ELR (cell line): ENCODE measurements at places on chromosomes 2 and 18.

DNA sequence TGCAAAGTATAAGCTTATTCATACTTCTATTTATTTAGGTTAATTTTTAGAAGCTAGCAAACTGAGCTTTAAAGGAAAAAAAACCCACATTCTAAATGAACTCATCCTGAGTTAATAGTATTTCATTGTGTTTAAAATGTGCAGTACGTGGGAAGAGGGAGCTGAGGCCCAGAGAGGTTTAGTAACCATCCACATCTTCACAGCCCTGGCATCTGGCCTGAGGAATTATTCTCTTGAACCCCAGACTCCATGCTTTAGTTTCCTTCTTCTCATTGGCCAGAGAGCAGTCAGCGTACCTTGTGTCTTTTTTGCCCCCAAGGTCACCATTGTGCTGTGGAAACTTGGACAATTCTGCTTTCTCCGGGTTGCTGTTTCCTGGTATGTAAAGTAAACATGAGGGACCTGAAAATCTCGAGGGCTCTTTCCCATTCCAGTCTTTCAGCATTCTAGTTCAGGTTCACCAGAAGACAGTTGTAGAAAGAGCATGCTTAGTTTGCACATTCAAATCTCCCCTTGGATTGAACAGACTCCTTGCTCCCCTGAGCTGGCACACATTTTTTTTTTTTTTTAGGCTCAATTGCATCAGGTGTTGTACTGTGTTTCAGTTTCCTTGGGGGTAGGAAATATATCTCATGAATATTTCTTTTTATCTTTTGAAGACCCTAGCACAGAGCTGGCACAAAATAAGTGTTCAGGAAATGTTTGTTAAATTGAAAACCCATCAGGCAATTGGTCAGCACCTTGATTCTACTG lies 81.4 kb downstream of the MYCN start:
- no peak for DNase-seq

GRCh38 chr2:58606799-58607198 lies 365.7 kb upstream of the FANCL start:
- peak; percentile 36 for DNase-seq

GRCh38 chr2:61470122-61470951 lies 550 bp downstream of the USP34 start:
- peak; percentile 83 for DNase-seq

- no peak for DNase-seq
Measured at GRCh38 chr18:61209801-61210200, 123.4 kb upstream of the CDH20 start.

GRCh38 chr2:182316950-182317349 lies 109.9 kb downstream of the PDE1A start:
- DNase-seq = no peak

DNA sequence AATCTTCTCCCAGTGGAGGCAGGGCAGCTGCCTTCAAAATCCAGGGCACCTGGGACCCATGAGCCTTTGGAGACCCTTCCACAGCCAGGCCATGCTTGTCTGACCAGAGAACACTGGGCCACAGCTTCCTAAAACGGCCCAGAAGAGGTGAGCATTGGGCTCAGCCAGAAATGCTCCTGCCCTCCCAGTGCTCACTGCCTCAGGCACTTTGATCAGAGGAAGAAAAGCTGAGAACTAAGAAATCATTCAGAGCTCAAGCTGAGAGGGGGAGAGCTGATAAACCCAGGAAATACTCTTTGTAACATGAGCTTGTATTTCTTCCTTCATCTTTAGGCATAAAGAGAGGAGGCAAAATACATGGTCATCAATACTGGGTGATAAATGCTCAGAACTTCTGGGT lies 365.5 kb upstream of the KLHL29 start:
- DNase-seq = no peak

DNA sequence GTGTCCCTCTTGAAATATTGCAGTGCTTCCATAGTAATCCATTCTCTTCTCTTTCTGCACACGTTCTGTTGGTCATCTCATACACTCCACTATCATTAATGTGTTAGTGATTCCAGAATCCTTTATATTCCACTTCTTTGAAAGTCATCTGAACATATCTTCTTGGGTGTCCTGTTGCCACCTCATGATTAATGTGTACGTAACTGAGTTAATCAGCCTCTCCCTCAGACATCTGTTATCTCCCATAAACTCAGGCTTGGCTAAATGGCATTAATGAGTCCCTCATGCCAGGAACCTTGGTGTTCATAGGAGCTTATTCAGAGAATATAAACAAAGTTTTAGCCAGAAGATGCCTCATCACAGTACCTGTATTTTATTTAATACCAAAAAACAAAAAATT lies 126.4 kb downstream of the NCOA1 start:
- DNase-seq = no peak

GRCh38 chr18:12703664-12704063 lies 822 bp downstream of the PSMG2 start:
- peak; percentile 70 for DNase-seq

DNA sequence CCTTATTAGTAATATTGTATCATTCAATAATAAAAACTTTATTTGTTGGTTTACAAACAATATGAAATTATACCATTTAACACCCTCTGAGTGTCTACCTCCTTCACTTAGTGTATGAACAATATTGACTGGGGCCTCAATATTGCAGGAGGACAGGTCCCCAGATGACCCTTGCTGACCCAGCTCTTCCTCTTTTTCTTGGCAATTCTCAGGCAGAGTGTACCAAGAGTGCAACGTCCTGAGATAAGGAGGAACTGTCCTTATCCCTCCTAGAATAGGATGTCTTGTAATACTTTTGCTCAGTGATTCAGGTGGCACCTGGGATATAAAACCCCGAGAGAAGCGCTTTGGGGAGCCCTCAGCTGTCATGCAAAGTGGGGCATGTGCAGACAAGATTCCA lies 76.8 kb downstream of the PLA2R1 start:
- no peak for DNase-seq

GRCh38 chr2:188199716-188200128 lies 92.0 kb upstream of the GULP1 start:
- DNase-seq = peak; percentile 92

DNA sequence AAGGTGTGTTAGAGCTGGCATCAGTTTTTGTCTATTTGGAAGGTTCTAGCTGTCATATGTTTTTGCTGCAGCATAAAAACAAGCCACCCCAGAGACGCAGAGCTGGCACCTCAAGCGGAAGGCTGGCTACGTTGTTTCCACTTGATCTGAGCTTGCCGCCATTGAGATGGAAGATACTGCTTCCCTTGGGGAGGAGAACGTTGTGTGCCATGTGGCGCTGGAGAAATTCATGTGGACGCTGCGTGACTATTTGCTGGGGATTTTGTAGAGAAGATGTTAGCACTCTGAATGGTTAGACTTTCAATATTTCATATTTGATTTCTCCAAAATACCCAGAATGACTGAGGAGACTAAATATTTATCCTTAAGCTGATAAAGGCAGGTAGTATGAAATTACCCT lies 216.2 kb upstream of the ST6GAL2 start:
- no peak for DNase-seq

DNA sequence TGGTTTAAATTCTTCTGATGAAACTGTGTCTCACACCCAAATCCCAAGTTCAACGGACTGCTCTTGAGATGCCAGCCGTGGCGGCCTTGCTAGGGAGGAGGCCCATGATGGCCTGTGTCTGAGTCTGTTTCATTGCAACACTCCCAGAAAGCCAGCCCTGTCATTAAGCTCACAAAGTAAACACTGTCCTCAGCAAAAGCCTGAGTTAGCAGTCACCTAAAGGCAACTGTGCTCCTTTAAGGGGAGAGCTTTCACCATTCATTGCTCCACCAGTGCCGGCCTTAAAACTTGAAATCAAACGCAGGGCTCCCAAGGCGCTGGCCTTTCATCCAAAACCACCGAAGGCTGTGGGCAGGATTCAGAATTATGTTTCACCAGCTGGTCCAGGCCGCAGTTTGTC lies 42.5 kb upstream of the PPP1CB start:
- DNase-seq = no peak

- no peak for DNase-seq
Measured at GRCh38 chr2:158213773-158214172, 112.1 kb downstream of the UPP2 start.

GRCh38 chr2:70188460-70188859 lies 2.4 kb downstream of the C2orf42 start:
- DNase-seq = no peak

DNA sequence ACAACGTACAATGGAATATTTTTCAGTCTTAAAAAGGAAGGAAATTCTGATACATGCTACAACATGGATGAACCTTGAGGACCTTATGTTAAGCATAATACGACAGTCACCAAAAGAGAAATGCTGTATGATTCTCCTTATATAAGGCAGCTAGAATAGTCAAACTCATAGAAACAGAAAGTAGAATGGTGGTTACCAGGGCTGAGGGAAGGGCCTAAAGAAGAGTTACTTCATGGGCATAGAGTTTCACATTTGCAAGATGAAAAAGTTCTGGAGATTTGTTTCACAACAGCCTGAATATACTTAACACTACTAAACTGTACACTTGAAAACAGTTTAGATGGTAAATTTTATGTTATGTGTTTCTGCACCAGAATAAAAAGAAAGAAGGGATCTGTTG lies 113.3 kb downstream of the GALNT1 start:
- DNase-seq = no peak

DNA sequence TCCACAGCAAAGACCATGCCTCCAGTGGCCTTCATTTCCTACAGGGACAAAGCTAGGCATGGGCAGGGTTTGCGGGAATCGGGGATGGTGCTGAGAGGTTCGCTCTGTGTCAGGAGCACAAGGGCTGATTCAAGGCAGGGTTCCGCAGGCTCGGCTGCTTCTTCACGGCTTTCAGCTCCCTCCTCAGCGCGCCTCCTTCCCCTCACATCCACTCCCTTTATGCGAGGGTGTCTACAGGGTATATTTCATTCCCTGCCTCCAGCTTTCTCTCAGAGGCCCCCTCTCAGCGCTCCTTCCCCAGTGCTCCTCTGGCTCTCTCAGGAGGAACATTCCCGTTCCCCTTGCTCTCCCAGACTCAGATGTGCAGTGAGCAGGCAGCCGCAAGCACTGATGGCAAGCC lies 78.7 kb upstream of the ASB18 start:
- no peak for DNase-seq

- peak; percentile 93 for DNase-seq
Measured at GRCh38 chr2:108492364-108492763, 41.9 kb upstream of the LIMS1 start.

GRCh38 chr2:102397209-102397608 lies 25.8 kb upstream of the IL18RAP start:
- DNase-seq = no peak

DNA sequence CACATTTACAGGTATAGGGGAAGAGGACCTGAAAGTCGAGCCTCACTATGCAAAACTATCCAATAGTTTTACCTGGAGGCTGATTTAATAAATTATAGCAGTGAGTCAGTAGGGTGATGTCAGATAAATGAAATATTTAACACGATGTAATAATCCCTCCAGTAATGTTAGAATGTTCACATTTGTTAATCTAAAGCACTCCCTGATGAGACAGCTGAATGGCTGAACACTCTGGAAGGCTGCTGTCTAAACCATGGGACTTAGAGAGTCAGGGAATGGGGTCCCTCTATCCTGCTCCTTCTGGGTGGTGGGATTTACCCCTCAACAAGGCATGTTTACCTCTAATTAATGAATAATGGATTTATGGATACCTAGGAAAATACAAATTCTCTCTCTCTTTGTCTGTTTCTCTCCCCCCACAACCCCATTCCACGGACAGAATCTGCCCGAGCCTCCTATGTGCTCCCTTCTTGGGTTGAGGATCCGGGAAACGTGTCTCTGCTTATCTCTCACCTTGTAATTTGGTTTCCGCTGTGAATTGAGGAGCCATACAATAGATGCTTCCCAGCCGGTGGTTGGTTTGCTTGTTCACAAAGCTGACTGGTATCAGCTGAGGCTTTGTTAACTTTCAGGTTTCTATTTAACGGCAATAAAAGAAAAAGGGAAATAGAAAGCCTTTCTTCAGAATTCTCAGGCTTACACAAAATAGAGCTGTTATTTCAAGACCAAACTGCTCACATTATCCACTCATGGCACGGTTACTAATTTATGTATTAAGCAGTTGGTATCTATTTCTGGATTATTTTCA lies 25.9 kb downstream of the LRRC30 start:
- DNase-seq = no peak

GRCh38 chr18:48947092-48947491 lies 3.7 kb downstream of the SMAD7 start:
- peak; percentile 23 for DNase-seq

DNA sequence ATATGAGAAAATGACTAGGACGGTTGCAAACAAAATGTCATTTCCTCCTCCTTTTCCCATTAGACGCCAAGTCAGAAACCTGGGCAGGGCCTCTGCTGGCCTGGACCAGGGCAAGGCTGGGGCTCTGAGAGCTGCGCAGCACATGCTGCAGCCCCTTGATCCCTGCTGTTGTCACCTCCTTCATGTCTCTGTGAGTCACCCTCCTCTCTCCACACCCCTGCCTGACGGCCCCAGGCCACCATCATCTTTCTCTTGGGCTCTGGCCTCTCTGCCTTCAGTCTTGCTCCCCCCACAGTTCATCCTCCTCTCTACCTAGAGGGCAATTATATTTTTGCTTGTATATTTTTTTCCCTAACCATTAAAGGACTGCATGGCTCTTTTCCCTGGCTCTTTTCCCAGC lies 10.0 kb downstream of the FLACC1 start:
- DNase-seq = no peak

- DNase-seq = no peak
Measured at GRCh38 chr2:23485841-23486683, 101.1 kb downstream of the KLHL29 start.

- no peak for DNase-seq
Measured at GRCh38 chr2:122251158-122251557, 495.7 kb downstream of the TSN start.

GRCh38 chr2:67311536-67311935 lies 85.6 kb upstream of the ETAA1 start:
- peak; percentile 88 for DNase-seq

DNA sequence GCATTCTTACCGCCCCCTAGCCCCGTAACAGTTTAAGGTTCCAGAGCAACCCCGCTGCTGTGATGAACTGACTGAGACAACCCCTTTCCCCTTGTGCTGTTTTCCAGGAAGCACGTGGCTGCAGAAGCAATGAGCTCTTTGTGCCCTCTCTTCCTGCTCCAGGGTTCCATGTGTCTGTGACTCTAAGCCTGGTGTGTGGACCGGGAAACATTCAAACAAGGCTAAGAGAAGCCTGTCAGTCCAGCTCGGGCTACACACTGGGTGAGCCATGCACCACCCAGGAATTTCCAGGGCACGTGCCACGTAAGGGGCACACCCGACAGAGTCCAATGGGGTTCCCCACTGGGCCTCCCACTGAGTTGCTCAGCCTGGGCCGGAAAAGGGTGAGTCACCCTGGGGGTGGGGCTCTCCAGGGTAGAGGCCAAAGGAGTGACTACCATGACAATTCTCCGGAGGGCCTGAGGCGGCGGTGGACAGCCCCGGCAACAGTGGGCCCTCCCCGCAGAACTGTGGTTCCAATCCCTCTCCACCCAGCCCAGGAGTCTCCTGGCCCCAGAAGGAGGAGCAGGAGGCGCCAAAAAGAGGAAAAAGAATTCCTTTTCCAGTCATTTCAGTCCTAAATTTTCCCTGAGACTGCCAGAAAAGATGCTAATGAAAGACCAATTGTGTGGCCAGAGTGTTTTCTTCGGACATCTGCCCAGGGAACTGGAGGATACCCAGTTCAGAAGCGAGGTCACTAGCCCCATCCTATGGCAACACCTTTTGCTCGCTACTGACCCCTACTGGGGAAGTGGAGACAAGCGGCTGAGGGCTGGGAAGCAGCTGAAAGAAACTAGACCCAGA lies 157.8 kb upstream of the SLC1A4 start:
- peak; percentile 100 for DNase-seq

GRCh38 chr2:38146907-38147307 lies 71.0 kb upstream of the CYP1B1 start:
- DNase-seq = peak; percentile 97
